ENCODE measurements at places on chromosomes 5 and 9. TPM values are rescaled to one million over a fixed set of nuclear protein-coding genes. Genes with fewer than 3 reads are reported as not detected.

MYMK gene
- not detected for polyA plus RNA-seq

PALM2AKAP2 gene
- 1.7 TPM for polyA plus RNA-seq

FAM221B gene
- polyA plus RNA-seq: not detected

PNPLA7 gene
- not detected for polyA plus RNA-seq

ZNF366 gene
- polyA plus RNA-seq: not detected

SUSD3 gene
- polyA plus RNA-seq: not detected

IL9 gene
- polyA plus RNA-seq: not detected

FGF1 gene
- 4.4 TPM for polyA plus RNA-seq

HNRNPK gene
- 119 TPM for polyA plus RNA-seq

TSPAN17 gene
- 2.6 TPM for polyA plus RNA-seq

MOB3B gene
- polyA plus RNA-seq: 5.7 TPM

SPINK4 gene
- not detected for polyA plus RNA-seq

BARX1 gene
- polyA plus RNA-seq: not detected

PRR16 gene
- 0.25 TPM for polyA plus RNA-seq

CTNND2 gene
- polyA plus RNA-seq: 35.0 TPM

IL31RA gene
- polyA plus RNA-seq: not detected

SLC6A7 gene
- polyA plus RNA-seq: 0.65 TPM

UGT3A1 gene
- not detected for polyA plus RNA-seq

RUFY1 gene
- 11.8 TPM for polyA plus RNA-seq

All from Purkinje cell (primary cell).